ENCODE measurements at places on chromosomes 12 and 14.

- DNase-seq, result no peak
Observed at GRCh38 chr14:73777420-73777819, 63.2 kb upstream of the PNMA1 start.

- DNase-seq, result no peak
Observed at GRCh38 chr12:89729946-89730459, 21.4 kb upstream of the ATP2B1 start.

DNA sequence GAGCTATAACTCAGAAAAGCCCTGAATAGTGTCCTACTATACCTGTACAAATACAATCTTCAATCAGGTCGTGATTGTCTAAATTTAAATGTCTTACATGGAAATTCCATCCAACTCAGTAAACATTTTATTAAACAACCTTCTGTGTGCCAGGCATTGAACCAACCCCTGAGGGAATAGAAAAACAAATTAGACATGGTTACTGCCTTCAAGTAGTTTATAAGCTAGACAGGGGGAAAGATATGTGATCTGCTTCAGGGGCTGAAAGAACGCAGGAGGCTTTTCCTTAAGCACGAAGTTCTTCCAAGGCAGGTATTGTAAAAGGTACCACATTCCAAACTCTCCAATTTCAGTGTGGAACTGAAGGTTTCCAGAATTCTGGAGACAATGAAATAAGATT lies 39.7 kb upstream of the STAB2 start:
- no peak for DNase-seq

- no peak for DNase-seq
Observed at GRCh38 chr14:65206448-65207096, 104.3 kb upstream of the MAX start.

DNA sequence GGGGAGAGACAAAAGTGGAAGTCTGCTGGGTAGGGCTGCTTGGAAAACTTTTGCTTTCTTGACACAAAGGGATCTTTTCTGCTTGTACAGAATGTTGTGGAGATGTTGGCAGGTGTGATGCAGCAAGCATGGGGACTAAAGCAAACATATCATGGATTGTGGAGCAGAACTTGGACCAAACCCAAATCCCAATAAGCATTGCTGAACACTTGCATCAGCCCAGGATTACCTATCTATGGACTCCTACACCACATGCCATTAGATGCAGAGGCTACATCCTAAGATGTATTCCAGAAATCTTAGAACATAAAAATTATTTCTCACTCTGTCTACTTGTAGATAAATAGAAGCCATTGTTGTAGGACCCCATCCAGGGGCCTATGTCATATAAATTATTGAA lies 44.7 kb upstream of the RERG start:
- no peak for DNase-seq

- DNase-seq, result peak; percentile 43
Observed at GRCh38 chr14:99757331-99758070, 35.7 kb upstream of the EML1 start.

GRCh38 chr14:64955297-64955696 lies 12.8 kb upstream of the GPX2 start:
- DNase-seq, result no peak

- no peak for DNase-seq
Observed at GRCh38 chr12:89685363-89685972, 23.2 kb downstream of the ATP2B1 start.

DNA sequence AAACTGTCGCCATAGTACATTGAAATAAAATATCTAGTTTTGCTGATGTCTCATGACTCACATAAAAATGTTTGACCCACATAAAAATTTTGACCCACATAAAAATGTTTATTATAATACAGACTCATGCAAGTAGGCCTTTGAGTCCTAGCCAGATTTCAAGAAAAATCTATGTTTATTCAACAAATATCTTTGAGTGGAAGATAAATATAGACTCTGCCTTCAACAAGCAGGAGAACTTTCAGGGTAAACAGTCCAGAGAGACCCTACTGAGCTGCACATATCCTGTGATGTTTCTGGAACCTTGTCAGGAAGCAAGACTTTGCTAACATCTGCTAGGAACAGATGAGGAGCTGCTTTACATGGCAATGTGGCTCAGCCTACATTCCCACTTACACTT lies 283.1 kb downstream of the MDGA2 start:
- no peak for DNase-seq

DNA sequence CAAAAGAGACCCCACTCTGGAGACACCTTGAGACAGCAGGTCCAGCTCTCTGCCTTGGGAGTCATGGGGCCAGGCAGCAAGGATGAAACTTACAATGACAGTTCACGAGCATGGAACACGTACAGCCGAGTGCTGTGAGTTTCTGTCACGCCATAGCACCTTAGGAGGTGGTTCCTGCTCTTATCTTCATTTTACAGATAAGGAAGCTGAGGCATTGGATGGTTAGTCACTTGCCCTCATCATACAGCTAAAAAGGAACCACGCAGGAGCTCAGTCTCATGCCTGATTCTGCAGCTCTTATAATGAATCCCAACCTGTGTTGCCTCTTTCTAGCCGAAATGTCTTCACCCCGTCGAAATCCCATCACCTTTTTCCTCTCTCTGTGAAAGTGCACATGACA lies 39.9 kb downstream of the C14orf132 start:
- DNase-seq, result no peak

DNA sequence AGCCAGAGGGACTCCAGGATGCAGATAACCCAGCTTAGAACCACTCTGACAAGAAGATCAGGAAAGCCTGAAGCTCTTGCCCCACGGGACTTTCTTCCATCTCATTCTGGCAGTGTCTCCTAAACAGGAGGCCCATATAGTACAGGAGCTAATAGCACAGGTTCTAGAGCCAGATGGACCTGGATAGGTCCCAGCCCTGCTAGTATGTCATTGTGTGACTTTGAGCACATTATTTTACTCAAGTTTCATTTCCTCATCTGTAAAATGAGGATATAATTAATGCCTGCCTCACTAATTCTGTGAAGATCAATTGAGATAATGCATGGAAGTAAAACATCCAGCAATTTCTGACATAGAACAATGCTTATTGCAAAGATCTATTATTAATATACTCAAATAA lies 66.5 kb upstream of the GZMB start:
- no peak for DNase-seq

DNA sequence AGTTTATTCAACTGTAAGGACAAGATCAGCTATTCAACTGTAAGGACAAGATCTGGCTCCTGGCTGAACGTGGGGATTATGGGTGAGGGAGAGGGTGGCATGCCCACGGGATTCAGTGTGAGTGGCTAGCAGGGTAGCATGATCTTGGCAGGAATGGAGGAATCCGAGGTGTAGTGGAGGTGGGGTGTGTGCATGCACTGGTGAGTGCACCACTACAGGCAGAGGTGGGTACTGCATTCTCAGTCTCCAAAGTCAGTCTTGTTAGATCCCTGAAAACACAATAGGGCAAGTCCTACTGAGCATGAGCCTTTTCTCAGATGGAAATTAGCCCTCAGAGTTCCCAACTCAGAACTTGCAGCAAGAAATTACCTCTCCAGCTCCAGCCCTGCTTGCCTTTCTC lies 32.2 kb upstream of the DCD start:
- DNase-seq, result no peak

DNA sequence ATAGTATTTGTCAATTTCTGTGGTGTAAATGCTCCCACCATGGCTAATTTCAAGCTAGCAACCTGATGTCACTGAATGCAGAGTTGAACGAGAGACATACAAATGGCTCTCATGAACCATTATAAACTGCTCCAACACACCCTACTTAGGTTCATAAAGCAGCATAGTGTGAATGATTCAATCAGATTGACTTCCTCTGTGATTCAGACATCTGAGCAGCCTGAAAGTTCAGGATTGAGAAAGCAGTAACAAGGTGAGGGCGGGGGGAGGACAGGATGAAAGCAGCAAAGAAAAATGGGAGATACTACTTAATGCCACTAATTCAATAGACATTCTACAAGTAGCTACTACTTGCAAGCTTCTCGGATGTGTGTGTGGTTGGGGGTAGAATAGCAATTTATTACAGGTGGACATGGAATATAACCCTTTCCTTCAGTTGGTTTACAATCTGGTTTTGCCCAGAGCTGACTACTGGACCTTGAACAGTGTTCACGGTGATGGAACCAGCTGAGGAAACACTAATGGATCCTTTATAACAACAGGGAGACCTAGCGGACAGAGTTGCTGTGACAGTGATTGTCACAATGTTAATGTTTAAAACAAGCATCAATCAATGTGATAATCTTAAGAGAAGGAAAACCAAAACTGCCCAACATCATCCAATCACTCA lies 52.5 kb upstream of the PELI2 start:
- no peak for DNase-seq

DNA sequence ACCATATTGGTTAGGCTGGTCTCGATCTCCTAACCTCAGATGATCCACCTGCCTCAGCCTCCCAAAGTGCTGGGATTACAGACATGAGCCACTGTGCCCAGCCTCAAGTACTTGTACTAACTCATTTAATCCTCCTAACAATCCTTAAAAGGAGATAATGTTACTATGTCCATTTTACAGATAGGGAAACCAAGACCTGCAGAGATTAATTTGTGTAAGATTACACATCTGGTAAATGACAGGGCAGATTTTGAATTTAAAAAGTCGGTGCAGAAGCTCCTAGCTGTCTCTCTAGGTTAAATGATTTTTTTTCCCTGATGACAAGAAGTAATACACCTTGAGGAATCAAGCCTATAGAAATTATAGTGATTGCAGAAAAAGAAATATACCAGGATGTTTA lies 13.7 kb upstream of the HECTD1 start:
- no peak for DNase-seq

DNA sequence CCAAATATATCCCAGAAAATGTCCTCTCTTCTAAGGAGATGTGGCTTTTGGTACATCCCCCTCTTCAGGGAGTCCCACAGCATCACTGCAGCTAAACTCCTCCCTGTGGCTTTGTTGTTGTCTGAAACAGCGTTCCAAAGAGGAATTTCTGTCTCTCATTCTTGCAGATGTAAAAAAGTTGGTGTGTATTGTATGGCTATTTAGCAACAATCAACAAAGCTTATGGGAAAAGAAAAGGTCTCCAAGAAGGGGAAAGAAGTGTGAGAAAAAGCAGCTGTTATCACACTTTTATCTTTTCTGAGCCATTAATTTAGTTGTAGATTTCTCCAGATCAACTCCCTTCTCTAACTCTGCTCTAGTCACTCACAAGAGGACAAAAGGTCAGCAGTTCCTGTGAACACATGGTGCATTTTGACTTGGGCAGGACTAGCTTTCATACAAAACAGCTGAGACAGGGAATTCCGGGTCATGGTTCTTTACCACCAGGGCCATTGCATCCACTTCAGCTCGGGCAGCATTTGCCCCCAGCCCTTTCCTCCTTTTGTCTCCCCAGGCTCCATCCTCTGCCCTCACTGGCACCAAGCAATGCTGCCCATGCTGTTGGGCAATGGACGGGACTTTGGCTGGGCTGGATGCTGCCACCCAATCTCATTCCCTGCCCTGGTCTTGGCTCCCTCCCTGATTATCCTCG lies 184.7 kb downstream of the TMX1 start:
- no peak for DNase-seq

GRCh38 chr14:56840221-56840620 lies 29.9 kb upstream of the OTX2 start:
- DNase-seq, result no peak

DNA sequence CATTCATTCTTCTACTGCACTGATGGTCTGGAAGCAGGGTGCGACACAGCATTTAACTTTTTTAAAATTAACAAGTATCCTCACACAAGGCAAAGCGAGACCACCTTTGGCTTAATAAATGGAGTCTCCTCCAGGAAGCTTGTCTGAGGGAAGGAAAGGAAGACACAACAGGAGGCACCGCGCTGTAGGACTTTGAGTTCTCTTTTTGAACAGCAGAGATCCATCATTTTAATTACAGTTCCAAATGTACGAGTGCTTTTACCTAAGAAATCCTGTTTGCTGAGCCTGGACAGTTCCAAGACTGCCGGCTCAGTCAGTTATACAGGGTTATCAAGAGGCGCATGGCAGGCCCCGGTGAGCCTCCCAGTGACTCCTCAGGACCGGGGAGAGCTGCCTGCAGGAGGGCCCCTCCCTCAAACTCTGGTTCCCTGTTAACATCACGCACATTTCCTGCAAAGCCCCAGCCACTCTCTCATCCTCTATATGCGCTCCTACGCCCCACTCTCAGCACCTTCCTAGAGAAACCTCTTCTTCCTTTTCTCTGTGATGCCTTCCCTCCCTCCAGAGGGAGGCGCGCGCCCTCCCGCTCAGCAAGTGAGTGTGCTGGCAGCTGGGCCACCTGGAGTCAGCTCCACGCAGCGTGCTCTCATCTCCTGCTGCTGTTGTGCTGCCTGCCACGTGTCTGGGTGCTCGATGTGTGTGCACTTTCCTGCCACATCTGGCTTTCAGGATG lies 46.1 kb downstream of the STX2 start:
- DNase-seq, result no peak

DNA sequence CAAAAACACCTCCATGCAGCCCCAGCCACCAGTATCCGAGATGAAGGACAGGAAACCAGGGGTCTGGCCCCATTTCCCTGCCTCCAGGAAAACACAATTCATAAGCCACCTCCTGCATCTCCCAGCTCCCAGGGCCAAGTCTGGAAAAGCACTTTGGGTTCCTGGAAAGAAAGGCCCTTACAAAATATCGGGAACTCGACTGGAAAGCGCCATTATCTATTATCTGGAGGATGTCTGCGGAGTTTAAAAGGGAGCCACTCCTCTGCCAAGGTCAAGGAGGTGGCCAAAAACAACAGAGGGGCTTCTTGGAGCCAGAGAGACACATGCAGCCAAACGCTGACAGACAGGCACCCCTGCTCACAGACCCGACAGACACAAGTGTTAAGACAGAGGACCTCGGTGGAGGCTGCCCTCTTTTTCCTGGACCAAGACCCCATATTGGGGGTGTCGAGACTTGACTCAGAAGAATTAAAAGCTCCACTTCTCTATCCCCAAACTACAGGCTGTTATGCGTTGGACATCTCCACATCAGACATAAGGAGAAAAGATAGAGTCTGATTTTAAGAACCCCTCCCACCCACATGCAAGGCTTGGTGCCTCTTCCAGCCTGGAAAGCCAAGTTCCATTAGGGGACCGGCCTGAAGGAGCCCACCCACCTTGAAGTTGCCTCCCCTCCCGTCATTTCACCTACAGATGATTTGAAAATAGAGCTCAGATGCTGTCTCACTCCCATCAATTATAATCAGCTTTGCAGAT lies 9.6 kb downstream of the ACTN1 start:
- no peak for DNase-seq
